ENCODE measurements at places on chromosomes 2 and 18.

DNA sequence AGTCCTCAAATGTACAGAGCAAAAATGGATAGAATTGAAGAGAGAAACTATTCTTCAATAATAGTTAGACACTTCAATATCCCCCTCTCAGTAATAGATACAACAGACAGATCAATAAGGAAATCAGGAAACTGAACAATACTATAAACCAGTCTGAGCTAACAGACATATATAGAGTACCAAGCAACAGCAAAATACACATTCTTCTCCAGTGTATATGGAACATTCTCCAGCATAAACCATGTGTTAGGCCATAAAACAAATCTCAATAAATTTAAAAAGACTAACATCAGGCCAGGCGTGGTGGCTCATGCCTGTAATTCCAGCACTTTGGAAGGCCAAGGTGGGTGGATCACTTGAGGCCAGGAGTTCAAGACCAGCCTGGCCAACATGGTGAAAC, 43.7 kb upstream of the AMMECR1L start:
- no peak for DNase-seq

GRCh38 chr2:46304635-46305034, 7.4 kb downstream of the EPAS1 start:
- DNase-seq = no peak

GRCh38 chr2:194105358-194105757, 1551.7 kb upstream of the SLC39A10 start:
- DNase-seq = no peak

- DNase-seq = peak; percentile 28
These were observed 210.2 kb downstream of the PAX3 start for GRCh38 chr2:222088561-222088960.

GRCh38 chr2:105118960-105119359, 81.1 kb downstream of the MRPS9 start:
- no peak for DNase-seq

DNA sequence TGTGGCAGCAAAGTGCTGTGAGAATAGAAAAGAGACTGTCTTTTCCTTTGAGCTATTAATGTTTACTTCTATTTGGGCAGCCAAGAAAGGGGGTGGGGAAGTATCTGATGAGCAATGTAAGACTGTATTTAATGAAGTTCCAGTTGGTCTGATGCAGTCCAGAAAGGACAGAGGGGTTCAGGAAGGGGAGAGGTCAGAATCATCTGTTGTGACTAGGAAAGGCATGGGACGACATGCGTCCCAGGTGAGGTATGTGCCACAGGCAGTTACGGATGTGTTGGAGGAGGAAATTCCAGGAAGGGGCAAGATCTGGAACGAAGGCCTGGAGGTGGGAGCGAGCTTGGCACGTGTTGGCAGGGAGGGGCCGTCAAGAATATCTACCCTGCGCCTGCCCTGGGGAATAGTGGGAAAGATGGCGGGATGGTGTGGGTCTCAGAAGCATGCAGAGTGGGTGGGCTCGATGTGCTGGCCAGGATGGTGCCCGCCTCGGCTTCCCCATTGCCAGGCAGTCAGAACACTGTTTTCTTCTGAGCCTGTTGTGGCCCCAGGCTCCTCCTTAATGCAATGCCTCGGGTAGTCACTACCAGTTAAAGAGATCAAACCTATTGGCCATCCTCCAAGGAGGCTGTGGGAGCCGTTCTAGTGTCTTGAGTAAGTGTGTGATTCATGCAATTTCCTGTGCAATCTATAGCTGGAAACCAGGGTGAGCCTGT, 57.8 kb upstream of the TXNDC2 start:
- DNase-seq = peak; percentile 99

GRCh38 chr18:51621864-51622160, 424.3 kb upstream of the MEX3C start:
- no peak for DNase-seq

- no peak for DNase-seq
These were observed 3.5 kb downstream of the TEX261 start for GRCh38 chr2:70991142-70991541.

DNA sequence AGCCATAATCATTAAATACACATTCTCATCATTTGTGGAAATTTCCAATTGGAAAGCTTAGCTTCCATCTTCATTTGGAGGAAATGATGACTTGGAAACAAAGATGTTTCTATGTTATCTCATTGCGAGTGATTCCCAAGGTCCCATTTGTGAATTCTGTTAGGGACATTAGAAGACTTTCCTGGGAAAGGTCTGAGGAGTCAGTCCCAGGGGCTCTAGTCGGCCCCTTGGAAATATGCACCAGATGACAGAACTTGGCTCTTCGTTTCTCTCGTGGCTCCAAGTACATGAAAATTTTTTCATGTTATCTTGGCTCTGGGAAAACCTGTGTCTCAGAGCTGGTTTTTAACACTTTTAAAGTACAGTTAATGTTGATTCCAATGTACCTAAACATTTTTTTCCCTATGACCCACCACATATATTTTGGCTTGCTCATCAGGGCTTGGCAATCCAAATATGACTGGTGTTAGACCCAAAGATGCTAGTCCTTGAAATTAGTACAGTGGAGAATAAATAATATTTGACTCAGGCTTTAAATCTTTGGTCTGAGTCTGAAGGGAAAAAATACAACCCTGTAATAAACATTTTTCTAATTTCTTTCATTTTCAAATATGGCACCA, 15.4 kb upstream of the CAVIN2 start:
- peak; percentile 62 for DNase-seq

GRCh38 chr2:46942143-46942526, 26.5 kb upstream of the MCFD2 start:
- DNase-seq = peak; percentile 41

DNA sequence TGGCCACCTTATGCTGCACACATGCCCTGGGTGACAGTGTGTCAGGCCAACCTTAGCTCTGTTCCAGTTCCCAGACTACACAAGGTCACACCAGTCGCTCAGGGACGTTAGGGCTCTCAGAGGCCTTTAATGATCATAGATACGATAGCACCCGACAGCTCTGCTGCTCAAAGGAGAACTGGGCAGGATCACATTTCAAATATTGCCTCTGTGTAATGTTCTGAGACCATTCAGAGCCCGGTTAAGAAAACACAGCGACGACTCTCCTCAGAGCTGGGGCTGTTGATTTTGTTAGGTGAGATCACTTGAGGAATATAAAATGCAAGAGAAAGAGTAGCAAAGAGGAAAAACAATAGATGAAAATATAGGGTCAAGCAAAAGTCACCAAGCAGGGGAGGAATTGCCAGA, 166.6 kb upstream of the TANK start:
- DNase-seq = no peak

DNA sequence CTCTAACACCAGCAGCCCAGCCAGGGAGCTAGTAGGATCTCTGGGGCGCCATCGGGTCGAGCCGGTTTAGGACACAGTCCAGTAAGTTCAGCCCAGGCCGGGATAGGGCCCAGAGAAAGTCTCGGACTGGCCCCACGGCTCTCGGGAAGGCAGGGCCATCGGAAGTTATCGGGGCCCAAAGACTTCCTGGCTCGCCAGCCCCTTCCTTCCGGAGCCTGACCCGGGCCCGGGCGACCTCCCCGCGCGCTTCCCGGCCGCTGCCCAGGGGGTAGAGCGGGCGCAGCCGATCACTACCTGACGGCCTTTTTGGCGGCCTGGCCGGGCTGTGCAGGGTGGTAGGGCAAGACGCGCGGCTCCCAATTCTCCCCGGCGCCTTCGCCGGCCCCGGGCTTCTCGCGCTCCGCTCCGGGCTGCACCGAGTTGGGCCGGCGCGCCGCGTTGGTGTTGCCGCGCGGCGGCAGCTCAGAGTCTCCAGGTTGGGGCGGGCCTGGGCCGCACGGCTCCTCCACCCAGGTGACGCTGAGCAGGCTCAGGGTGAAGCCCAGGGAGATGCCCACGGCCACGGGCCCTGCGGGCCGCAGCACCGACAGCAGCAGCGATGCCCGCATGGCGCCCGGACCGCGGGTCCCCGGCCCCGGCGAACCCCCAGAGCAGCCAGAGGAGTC, 546 bp downstream of the CHPF start:
- peak; percentile 59 for DNase-seq

DNA sequence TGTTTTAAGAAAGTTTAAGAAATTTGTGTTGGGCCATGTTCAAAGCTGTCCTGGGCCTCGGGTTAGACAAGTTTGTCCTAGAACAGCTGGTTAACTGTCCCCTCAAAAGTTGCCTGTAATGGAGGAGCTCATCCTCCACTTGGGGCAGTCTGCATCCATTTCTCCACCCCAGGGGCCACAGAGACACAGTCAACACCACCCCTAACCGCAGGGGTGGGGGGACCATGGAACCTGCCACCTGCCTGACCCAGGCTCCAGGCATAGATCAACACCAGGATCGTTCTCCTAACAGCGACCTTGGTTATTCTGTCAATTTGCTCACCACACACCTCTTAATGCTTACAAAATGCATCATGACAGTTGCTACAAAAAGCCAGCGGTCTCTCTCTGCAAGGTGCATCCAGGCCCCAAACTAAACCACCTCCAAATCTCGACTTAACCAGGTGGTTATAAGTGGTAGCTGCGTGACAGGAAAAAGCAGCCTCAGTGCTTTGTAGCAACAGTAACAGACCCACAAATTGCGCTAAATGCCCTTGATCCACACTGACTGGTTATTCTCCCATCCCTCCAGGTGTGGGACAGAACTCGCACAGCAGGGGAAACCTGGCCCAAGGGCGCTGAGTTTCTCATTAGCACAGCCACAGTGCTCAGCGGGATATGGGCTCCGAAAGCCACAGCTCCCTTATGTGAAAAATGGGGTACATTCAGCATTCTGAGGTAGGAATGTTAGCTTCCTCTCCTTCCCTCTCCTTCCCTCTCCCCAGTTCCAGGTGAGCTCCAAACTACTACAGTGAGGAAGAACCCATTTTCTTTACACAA, 48.0 kb downstream of the HDLBP start:
- DNase-seq = no peak
